ENCODE measurements at places on chromosomes 12 and 14.

GRCh38 chr14:101595349-101595748 lies 34.1 kb downstream of the DIO3 start:
- DNase-seq = no peak

GRCh38 chr14:88196925-88197324 lies 126.1 kb downstream of the KCNK10 start:
- no peak for DNase-seq

GRCh38 chr14:76439237-76439775 lies 63.4 kb downstream of the ESRRB start:
- no peak for DNase-seq

GRCh38 chr12:131862994-131863710 lies 31.3 kb upstream of the ULK1 start:
- no peak for DNase-seq

GRCh38 chr14:61620130-61620946 lies 75.0 kb upstream of the HIF1A start:
- peak; percentile 26 for DNase-seq

DNA sequence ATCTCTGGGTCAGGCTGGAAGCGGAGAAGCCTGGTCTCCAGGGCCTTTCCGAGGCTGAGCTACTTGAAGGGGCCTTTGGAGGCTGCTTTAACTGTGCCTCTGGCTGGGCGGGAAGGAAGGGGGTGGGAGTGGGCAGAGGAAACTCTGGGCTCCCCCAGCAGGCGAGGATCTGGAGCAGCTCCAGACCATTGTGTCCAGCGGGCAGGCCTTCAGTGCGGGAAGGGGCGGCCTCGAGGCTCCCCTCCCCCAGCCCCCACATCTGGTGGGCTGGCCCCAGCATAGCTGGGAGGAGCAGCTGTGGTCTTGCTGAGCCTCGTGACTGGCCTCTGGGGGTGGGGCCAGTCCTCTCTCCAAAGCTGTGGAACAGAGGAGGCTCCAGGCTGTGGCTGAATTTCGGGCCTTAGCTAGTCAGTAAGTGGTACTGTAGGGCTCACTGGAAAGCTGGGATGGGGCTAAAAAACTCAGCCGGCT lies 3.4 kb downstream of the TAMALIN start:
- DNase-seq = no peak

- DNase-seq = no peak
These were observed 56.2 kb downstream of the SSPN start for GRCh38 chr12:26251600-26251999.

- no peak for DNase-seq
These were observed 14.1 kb downstream of the RILPL1 start for GRCh38 chr12:123519141-123520001.

DNA sequence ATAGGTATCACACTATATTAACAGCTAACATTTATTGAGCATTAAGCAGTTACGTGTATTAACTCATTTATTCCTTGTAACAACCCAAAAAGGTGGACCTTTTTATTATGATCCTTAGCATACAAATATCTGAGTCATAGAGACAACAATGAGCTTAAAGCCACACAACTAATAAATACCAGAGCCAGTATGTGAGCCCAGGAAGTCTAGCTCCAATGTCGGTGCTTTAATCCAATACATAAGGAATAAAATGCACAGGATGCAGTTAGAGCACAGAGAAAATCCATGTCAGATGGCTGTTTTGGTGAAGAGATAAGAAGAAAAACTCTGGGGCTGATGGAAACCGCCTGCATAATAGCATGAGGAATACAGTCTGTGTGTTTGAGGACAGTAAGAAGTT lies 888.6 kb downstream of the TMTC2 start:
- DNase-seq = no peak

DNA sequence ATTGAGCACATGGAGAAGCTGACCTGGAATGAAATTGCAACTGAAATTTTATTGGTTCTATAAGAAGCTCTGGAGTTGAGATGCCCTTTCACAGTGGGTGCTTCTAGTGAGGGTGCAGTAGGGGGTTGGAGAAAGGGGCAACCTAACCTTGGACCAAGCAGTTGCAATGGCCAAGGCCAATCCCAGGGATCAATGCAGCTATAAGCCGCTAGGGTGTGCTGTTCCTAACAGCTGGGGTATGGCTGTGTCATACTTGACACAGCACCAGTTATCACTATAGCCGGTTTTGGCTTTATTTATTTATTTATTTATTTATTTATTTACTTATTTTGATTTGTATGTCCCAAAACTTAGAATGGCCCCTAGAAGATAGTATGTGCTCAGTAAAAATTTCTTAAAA lies 505.9 kb downstream of the FLRT2 start:
- no peak for DNase-seq

DNA sequence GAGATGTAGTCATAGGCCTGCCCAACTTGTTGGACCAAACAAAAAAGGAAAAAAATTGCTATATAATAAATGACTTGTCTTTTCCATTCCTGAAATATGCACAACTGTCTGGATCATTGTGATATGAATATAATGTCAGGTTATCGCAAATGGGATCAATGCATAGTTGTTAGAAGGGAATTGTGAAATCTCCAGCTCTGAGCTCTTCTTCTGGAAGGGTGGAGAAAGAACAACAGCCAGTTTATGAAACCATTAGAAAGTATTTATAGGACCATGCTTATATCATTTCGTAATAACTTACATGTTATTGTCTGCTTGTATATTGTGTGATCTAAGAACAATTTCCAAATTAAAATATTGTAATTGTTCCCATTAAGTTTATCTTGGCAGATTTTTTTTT lies 35.7 kb upstream of the HIF1A start:
- no peak for DNase-seq

DNA sequence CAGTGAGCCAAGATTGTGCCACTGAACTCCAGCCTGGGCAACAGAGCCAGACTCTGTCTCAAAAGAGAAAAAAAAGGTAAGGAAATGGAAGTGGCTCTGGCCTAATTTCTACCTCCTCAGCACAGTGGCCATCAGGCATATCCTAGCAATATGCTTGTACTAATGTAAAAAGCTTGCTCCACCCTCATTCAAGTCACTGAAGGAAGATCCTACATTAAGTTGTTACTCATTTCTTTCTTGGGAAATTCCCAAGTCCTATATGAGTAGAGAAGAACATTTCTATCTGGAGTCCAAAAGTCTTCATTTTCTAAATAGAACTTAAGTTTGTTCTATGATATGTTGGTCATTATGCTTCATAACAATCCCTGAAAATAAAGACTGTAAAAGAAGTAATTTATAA lies 67.3 kb upstream of the HOXC13 start:
- no peak for DNase-seq

DNA sequence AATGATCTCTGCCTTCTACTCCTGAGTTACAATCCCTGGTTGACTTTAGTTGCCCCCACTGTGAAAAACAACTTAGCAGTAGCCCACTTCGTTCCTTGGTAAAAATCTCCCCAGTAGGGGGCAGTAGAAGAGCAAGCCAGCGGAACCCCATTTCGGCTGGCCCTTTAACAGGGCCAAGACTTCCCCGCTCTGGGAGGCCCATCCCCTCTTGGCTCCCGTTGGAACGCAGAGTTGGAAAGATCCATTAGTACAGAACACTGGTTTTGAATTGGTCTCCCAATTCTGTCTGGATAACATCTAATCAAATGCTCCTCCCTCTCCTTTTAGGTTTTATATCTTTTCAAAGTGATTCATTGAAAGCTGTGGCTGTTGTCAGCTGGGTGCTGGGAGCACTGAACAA lies 1133.3 kb downstream of the BCL11B start:
- DNase-seq = peak; percentile 77

- DNase-seq = no peak
These were observed 101.1 kb downstream of the DAD1 start for GRCh38 chr14:22487941-22488340.

- no peak for DNase-seq
These were observed 822.9 kb downstream of the VRK1 start for GRCh38 chr14:97620066-97620465.

- DNase-seq = no peak
These were observed 11.2 kb upstream of the PLD4 start for GRCh38 chr14:104913435-104913834.

DNA sequence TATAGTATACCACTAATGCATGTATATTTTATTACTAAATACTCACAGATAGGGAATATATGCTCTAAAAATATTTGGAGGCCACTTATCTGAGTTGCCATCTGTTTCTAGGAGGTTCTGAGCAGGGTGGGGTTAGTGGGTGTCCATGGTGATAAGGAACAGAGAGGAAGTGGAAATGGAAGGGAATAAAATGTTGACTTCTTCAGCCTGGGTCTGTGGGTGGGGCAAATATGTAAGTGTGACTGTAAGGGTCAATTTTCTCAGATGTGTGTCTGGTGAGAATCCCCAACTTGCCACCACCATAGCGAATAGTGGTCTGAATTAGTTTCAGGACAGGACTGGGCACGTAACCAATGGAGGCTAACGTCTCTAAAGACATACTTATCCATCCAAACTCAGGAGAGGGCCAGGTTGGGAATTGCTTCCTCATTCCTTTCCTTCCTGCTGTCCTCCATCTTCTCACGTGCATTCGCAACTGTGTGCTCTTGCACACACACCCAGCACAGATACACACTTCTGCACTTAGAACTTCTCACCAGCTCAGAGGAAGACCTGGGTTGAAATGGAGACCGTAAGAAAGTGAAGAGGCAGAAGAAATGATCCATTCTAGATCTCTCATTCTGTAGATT lies 54.2 kb upstream of the GZMB start:
- DNase-seq = no peak

DNA sequence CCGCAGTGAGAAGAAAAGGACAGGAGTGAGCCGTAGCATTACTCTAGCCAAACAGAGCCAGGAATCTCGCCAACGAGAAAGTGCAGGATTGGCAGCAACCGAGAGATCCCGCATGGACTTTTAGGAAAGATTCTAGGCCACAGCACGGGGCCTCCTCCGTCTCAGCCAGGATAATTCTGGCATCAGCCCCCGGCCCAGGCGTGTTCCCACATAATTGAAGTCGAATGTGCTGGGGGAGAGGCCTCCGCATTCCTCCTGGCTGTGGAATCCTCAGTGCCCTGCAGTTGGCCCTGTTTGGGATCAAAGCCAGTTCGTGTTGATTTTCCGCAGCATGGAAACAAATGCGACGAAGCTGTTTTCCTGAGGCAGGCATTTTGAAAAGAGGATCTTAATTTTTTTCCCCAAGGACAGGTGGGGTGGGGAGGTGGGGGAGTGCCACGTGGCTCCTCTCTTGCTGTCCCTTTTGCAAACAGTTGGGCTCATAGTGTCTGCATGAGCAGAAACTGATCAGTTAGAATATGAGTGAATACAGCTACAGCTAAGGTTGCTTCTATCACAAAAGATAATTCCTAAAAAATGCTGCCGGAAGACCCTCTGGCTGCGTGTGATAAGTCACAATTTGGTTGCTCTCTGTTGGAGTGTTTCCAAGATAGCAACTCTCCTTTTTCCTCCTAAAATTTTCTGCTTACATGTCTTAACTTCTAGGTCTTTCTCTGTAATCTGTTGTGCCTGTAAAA lies 37.3 kb upstream of the ATXN2 start:
- no peak for DNase-seq

DNA sequence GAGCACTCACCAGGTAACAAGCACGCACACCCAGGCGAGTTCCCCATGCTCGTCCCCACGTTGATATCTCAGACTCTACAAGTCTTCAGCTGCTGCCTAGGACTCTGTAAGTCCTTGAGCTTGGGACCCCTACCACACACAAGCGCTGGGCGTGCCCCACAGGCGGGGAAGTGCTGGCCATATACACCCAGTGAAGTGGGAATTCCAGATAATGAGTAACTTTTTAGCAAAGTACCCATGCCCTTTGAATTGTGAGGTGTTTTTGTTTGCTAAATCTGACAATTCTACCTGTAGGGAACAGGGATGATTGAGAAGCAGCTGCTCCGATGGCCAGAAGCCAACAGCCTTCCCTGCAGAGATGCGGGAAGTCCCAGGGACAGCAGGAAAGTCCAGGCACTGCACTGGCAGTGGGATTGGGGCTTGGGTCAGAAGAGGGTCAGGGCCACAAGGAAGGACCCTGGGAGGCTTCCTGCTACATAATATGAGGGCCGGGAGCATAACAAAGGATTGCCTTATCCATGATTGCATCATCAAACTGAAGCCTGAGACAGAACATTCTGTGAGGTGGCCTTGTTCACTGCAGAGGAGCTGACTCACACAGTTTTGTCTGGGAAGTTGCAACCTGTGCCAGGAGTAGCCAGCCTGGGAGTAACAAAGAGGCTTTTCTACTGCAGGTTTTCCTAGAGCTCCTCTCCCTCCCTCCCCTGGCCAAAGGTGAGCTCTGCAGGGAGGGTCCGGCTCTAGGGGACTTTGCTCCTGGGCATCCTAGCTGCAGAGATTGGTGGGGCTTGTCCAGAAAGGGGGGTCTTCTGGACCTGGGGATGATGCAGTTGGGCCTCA lies 13.2 kb upstream of the SERPINA3 start:
- no peak for DNase-seq

GRCh38 chr14:92540472-92541048 lies 27.0 kb downstream of the RIN3 start:
- no peak for DNase-seq

DNA sequence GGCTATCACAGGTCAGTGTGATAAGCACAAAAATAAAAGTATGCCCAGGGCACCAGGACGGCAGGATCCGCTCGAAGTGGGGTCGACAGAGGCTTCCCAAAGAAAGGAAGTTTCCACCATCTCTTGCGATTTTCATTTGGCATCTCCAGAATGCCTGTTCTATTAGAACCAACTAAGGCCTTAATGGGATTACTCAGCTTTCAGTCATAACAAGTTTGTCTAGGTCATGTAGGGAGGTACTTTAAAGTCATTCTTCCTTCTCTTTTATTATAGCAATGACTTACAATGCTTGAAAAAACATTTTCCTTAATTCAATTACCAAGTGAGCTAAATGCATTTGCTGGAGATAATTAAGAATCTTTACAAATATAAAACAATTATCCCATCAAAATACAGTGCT lies 83.6 kb upstream of the DIO3 start:
- no peak for DNase-seq

DNA sequence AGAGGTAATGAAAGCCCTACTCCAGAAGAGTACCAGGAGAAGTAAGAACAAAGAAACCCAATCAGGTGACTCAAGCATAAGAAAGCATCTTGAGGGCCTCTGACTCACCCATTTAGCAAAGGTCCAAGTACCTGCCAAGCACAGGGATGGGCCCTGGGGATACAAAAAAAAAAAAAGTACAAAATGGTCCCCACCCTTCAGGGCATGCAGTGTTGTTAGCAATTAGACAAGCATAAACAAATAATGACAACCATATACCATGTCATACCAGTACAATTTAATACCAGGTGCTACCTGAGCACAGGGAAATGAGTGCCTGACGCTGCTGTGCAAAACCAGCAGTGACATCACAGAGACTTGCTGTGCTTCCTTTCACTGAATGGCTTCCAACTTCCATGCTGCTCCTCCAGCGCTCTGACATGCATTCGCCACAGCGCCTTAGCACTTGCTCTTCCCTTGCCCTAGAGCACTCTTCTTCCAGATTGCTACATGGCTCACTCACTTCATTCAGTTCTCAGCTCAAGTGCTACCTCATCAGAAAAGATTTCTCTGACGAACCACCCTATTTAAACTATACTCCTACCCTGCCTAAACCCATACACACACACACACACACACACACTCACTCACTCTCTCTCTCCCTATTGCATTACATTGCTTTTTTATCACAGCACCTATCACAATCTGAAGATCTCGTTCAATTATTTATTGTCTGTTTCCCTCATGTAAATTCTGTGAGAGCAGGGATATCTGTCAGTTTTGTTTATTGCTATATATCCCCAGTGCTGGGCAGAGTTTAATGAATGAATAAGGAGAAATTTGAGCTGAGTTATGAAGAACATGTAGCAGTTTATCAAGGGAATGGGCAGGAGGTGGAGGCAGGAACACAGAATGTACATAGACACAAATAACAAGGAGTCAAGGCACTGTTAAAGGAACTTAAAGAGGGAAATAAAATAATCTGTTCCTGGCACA lies 12.9 kb upstream of the EPS8 start:
- DNase-seq = no peak

Measured in activated CD4-positive, alpha-beta T cell treated with anti-CD3 and anti-CD28 coated beads for 4 hours (primary cell).